T-helper 1 cell (primary cell): ENCODE measurements at places on chromosomes 6 and 20.

- DNase-seq, result no peak
Observed at GRCh38 chr6:47079638-47080037, 37.5 kb upstream of the ADGRF1 start.

- DNase-seq, result no peak
Observed at GRCh38 chr20:63405102-63405730, 44.1 kb upstream of the CHRNA4 start.

GRCh38 chr6:144392536-144392935 lies 107.4 kb downstream of the UTRN start:
- no peak for DNase-seq

- no peak for DNase-seq
Observed at GRCh38 chr6:32163559-32164258, 686 bp upstream of the EGFL8 start.

DNA sequence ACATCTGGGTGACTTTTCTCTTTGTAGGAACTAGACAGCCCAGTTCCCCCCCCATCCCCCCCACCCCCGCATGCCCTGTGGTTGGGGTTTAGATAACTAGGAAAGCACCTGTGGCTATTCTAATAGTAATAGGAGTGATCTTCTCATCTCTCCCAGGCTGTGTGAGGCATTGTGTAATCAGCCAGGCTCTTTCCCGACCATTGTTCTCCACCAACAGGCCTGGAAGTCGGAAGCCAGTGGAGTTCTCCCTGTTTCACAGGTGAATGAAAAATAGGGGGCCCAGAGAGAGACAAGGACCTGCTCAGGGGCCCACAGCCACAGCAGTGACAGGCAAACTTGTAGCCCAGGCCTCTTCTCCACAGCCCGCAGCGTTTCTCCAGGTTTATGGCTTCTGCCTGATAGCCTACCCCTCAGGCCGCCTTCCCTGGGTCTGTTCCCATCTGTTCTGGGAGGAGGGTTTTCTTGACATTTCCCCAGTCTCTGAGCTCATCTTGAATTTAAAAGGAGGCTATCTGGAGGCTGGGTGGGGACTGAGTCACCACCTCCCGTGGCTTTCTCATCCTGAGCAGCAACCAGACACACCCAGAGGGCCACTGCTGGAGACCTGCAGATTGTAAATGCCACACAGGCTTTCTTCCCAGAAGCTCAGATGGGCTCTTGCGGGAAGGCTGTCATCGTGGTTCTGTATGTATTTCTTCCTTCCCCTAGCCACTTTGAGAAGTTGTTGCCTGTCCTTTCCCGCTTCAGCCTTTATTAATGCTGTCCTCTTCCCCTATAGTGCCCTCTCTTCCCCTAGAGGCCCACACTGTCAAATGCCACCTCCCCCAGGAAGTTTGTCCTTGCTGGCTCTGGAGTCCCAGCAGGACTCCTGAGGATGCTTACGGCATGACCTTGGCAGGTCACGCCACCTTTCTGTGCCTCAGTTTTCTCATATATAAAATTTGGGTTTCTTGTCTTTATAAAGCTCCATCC lies 75.9 kb upstream of the MYL9 start:
- DNase-seq, result no peak

- no peak for DNase-seq
Observed at GRCh38 chr6:37724530-37725220, 27.0 kb upstream of the MDGA1 start.

DNA sequence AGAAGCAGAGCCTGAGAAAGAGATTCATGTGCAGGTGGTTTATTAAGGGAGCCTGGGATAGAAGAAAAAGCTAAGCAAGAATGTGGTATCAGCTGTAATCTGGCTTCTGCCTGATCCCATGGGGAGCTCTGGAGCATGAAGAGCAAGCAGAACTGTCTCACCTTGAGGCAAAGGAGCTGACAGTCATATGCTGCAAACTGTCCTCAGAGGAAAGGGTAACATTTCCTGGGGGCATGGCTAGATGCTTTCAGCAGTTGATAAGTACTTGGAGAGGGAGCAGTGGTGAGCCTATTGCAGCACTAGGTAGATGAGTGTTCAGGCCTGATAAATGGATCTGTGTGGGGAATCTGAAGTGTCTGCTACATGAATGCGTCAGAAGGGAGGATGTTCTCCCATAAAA lies 621.5 kb upstream of the BTBD3 start:
- no peak for DNase-seq

- DNase-seq, result no peak
Observed at GRCh38 chr6:22295145-22295544, 1.7 kb downstream of the PRL start.

GRCh38 chr6:7991536-7991935 lies 72.7 kb downstream of the BLOC1S5 start:
- no peak for DNase-seq

DNA sequence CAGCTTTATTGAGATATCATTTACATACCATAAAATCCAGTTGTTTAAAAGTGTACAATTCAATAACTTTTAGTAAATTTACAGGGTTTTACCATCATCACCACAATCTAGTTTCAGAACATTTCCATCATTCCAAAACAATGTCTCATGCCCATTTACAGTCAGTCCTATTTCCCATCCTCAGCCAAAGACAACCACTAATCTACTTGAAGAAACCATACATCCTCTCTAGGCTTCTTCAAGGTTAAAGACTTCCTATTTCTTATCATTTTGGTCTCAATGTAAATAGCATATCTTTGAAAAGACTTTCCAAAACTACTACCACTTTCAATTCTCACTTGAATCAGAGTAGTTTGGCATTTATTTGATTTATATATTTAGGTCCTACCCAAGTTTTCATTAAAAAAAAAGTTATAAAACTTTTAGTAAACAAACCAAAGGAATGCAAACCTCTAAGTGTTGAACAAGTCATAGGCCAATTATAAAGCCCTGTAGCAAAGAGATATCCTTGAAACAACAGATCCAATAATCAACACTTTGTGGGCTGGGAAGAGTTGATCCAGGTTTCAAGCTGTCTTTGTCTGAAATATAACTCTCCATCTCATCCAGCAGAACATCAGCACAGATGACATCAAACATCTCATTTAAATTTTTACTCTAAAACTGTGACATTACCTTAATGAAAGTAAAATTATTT lies 211.3 kb upstream of the RUNX2 start:
- DNase-seq, result peak; percentile 12

- DNase-seq, result no peak
Observed at GRCh38 chr6:3458706-3459421, 2.0 kb upstream of the SLC22A23 start.
